Naive thymus-derived CD8-positive, alpha-beta T cell (primary cell): ENCODE measurements at places on chromosomes 5 and 9. TPM values are rescaled to one million over a fixed set of nuclear protein-coding genes. Genes with fewer than 3 reads are reported as not detected.

The IL33 gene
- not detected for total RNA-seq

The ZNF883 gene
- total RNA-seq: 2.7 TPM

The ZNF366 gene
- total RNA-seq: not detected

The GPR150 gene
- total RNA-seq: 0.91 TPM

The TEX48 gene
- total RNA-seq: not detected

The MAMDC4 gene
- 6.3 TPM for total RNA-seq

The FAXDC2 gene
- 0.22 TPM for total RNA-seq

The CYLC2 gene
- not detected for total RNA-seq

The TAF1L gene
- total RNA-seq: 0.08 TPM

The SLC25A2 gene
- total RNA-seq: 2.5 TPM

The TMEM174 gene
- total RNA-seq: not detected

The NDUFA8 gene
- total RNA-seq: 18.3 TPM

The SV2C gene
- not detected for total RNA-seq

The PPIC gene
- total RNA-seq: not detected

The ZNG1F gene
- 18.6 TPM for total RNA-seq

The UBLCP1 gene
- total RNA-seq: 37.8 TPM

The SLC6A3 gene
- 0.08 TPM for total RNA-seq

The OGN gene
- total RNA-seq: not detected

The PRRX2 gene
- not detected for total RNA-seq

The SMU1 gene
- total RNA-seq: 29.5 TPM

The SHOC1 gene
- total RNA-seq: not detected

The MARCHF3 gene
- total RNA-seq: 12.7 TPM

The C9orf40 gene
- 5.0 TPM for total RNA-seq

The FGD3 gene
- total RNA-seq: 330 TPM
